Activated CD4-positive, CD25-positive, alpha-beta regulatory T cell treated with anti-CD3 and anti-CD28 coated beads, Interleukin-2, amount 50 U/mL, for 24 hours (primary cell): ENCODE measurements at places on chromosomes 11 and 22.
A peak's percentile ranks its signal among the peaks of the same experiment; 100 is the strongest.

GRCh38 chr11:18191376-18191775, 18.7 kb downstream of the MRGPRX4 start:
- no peak for ATAC-seq

DNA sequence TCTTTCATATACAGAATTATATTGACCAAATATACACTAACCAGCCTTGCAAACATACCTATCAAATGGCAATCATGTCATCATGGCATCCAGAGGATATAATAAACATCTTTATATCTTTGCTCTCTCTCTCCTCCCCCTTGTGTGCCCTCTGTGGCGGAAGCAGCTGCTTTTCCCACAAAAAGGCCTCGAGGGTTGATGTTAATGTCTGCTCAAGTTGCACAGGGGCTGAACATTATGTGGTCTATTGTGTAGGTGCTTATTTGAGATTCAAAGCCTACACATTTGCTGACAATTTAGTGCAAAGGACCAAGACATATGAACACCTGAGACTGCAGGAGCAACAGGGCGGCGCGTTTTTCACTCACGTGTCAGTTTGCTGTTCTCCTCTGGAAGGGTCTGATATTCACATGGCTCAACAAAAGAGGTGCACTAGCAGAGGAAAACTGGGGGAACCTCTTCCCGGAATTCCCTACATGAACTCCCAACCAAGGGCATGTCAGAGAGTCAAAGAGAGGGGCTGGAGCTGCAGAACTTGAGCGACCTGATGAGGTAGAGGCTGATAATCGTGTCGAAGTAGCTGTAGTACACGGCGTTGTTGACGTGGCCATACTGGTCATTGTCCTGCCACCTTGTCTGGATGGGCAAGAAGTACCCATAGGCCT, 138.8 kb downstream of the RCN1 start:
- no peak for ATAC-seq

- no peak for ATAC-seq
These were observed 9.2 kb downstream of the HRAS start for GRCh38 chr11:526192-526591.

- ATAC-seq, result no peak
These were observed 553.6 kb downstream of the BUD13 start for GRCh38 chr11:116219171-116219635.

DNA sequence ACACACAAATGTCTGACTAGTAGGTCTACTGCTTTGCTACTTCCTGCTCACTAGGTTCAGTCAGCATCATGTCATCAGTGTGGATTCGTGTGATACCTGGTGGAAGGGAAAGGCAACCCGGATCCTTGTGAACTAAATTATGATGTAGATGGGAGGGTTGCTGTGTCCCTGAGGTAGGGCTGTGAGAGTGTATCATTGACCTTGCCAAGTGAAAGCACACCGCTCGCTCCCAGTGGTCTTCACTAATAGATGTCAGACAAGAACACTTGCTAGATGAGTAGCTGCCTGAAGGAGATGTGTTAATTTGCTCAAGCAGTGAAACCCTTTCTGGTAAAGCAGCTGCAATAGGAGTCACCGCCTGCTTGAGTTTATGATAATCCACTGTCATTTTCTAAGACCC, 119.4 kb downstream of the WNT7B start:
- ATAC-seq, result no peak

DNA sequence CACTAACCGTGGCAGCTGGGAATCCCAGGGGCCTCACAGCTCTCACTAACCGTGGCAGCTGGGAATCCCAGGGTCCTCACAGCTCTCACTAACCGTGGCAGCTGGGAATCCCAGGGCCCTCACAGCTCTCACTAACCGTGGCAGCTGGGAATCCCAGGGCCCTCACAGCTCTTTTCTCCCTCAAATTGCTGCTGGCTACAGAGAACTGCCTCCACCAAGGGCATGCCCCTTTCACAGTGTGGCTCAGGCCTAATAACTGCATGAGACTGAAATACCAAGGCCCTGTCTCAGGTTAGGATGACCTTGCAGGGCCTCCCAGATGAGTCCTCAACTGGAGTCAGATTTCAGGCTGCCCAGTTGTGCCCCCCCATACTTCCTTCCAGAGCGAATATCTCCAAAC, 35.1 kb upstream of the GGTLC2 start:
- no peak for ATAC-seq

DNA sequence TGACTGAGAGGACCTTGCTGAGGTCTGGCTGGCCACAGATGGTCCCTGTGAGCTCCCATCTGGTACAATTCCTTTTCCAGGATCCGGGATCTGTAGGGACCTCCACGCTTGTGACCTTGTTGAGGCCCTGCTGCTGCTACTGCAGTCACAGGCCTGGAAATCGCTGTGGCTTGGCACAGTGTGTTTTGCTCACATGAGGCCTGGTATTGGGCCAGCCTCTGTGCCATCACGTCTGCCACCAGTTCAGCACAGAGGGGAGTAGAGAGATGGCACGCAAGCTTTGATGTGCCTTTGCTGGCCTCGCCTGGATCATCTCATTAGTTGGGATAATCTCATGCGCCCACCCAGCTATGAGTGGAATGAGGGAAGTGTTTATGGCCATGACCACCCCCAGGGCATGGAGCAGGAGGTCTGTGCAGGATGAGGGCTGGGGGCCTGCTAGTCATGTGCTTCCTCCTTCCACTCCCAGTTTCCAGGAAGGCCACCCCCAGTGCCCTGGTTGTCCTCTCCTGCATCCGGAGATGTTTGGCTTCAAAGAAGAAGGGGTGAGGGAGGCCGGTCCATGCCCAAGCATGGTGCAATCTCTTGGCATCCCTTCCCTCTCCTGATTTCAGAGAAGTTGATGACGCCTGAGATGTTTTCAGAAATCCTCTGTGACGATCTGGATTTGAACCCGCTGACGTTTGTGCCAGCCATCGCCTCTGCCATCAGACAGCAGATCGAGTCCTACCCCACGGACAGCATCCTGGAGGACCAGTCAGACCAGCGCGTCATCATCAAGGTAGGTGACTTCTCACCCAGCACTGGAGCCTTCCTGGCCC, 22.4 kb downstream of the DERL3 start:
- ATAC-seq, result no peak

DNA sequence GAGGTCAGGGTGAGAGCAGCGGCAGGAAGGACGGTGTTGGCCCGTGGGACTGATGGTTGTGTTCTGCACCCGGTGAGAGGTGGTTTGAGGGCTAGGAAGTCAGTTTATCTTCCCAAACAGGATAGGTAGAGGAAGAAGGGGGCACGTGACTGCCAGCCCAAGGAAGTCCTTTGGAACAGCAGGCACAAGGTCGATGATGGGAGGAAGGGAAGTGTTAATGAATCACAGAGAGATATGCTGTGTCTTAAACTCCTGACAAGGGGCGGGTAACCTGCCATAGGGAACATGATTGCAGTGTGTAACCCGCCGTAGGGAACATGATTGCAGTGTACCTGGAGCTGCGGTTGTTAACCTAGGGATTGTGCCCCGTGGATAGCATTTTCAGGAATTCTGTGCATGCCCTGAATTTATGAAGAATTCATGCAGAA, 49.0 kb downstream of the PRR5L start:
- ATAC-seq, result no peak

DNA sequence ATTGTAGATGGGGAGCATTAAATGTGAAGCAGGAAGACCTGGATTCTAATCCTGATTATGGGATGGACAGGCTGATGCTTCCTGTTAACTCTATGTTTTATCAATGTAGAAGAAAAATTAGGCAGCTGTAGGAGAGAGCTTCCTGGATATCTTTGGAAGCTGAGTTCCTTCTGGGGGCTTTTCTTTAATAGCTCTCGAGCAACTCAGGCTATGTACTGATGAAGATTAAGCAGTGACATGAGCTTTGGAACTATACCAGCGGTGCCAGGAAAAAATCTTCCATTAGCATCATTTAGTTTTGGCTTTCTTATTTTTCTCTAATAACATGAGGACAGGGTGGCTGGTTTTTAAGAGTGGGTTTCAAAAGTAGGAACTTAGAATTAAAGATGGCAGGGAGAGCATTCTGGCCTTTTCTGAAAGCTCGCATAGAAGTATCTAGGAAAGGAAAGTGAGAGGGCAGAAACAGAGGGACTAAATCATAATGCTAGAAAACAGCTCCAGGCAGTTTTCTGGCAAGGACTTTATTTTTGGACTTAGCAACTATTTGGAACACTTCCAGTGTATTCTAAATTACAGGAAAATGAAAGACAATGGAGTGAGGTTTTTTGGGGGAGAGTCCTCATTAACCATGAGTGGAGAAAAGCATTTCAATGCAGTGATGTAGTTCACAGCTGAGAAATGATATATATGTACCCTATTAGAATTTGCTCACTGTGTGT, 69.2 kb upstream of the RRM1 start:
- ATAC-seq, result no peak

DNA sequence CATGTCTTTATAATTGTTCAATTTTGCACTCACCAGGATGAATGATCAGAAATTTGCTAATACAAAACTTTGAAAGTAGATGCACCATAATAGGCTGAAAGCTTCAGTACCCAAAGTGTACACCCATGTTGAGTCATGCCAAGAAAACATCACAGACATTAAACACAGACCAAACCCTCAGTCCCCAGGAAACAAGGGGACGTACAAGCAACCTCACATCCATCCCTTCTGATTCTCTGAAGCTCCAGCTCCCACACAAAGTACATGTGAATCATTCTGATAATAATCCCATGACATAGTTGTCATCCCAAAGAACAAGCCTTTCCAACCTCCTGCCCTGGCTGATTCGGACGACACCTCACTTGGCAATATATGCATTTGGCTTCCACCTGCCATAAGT, 183.8 kb downstream of the SNX19 start:
- ATAC-seq, result no peak

DNA sequence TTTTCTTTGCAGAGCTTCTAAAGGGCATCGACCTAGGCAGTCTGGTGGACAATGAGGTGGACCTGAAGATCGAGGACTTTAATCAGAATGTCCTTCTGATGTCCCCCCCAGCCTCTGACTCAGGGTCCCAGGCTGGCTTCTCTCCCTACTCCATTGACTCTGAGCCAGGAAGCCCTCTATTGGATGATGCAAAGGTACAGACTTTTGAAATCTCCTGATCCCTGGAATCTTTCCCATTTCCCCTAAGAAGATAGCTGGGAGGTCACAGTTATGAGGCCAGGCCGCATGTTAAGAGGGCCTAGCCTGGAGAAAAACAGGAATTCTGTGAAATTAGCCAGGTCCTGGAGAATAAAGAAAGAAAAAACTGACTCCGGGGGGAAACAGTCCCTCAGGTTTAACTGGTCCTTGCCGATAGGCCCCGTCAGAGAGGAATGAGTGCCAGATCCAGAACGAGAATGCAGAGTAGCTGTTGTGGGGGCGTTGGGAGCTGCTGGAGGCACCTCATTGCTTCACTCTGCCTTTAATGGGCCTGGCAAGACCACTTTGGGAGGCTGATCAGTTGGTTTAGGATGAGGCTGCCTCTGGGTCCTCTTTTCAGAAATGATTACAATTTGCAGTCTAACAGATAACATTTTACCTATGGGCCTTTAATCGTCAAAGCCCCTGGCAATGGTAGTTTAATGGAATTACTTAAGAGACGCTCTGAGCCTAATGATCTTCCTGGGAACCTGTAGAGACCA, 39.2 kb downstream of the SHISA8 start:
- no peak for ATAC-seq

- peak; percentile 58 for ATAC-seq
These were observed 13.7 kb upstream of the TSG101 start for GRCh38 chr11:18540207-18541009.

DNA sequence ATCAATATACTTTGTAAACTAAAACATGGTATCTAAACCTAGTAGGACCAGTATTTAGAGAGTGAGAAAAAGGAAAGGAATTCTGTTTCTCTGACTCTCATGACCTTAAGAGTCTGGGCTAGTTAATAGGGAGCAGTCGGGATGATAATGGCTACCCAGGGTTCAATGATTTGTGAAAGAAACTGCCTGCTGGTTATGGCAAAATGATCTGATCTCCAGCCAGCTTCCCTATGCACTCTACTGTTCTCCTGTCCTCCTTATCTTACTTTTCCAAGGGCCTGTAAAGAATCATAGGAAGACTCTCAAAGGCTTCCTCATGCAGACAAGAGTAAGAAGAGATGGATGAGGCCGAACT, 193.1 kb upstream of the PITPNB start:
- no peak for ATAC-seq

- ATAC-seq, result no peak
These were observed 20.9 kb downstream of the SERGEF start for GRCh38 chr11:17991783-17992433.

DNA sequence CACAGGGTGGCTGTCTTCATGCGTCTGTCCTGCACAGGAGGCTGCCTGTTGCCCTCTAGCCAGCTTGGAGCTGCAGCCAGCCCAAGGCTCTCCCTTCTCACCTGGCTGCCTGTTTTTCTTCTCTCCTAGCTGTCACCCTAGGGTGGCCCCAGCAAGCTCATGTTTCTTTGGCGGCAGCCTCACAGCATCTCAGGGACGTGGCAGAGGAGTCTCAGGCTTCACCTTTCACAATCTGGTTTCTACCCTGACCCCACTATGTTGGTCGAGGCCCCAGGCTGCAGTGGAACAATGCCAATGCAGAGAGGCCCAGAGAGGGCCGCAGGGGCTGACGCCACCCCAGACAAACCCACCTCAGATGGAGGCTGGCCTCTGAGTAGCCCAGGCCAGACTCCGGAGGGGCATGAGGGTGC, 2.5 kb upstream of the CLDN5 start:
- ATAC-seq, result no peak

DNA sequence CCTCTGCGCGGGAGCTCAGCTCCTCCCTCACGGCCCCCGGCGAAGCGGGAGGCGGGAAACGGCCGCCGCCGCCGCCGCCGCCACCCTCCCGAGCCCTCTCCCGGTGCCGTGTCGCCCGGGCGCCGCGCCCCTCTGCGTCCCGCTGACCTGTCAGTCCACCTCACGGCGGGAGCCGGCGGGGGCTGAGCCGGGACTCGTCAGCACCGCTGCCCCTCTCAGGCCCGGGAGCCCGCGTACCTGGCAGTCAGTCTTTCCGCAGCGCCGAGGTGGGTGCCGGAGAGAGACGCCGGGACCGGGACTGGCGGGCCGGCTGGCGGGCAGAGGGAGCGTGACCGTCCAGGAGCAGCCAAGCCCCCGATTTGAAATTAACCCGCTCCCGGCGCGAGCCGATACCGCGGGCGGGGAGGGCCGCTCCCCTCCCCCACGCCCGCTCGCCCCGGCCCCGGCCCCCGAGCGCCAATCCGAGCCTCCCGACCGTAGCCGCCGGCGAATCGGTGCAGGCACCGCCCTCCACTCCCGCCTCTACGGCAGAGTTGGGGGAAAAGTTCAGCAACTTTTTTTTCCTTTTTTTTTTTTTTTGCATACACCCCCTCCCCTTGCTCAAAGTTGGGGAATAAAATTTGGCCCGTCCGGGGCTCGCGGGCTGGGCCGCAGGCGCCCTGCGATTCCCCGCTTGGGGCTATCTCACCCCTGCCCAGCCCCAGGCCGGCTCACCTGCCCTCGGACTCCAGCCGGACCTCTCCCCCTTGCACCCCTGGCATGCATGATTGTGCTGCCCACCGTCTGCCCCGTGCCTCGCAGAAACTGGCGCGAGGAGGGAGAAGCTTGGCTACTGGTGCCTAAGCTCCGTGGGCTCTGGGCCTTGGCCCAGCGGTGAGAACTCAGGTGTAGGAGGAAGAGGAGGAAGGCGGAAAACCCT, 774 bp upstream of the E2F8 start:
- peak; percentile 29 for ATAC-seq

- ATAC-seq, result no peak
These were observed 174.7 kb downstream of the MN1 start for GRCh38 chr22:27626675-27627443.
